SJCRH30 (cell line): ENCODE measurements at places on chromosomes 3 and 15. TPM values are rescaled to one million over a fixed set of nuclear protein-coding genes. Genes with fewer than 3 reads are reported as not detected.

DNA sequence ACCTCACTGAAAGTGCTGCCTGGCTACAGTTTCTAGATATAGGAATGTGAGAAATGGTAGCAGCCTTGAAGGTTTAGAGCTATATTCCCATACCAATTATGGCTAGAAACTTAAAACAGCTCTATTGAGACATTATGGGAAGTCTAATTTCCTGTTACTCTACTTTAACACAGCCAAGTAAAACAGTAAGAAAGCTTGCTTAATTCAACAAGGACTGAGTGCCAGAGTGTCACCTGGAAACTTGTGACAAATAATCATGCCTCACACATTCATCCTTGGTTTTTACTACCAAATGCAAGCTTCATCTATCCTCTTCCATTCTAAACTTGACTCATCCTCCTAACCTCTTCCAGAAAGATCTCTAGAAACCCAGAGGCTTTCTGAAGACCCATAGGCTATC, 41.7 kb downstream of the UBE3A start:
- H3K27ac ChIP-seq: no peak overlapping the region
- peaks cover 60% of the 10 kb centered on the region for H3K36me3 ChIP-seq
- DNase-seq: no peak
- no peak overlapping the region for H3K4me3 ChIP-seq
- H3K27me3 ChIP-seq: no peaks in the 10 kb centered on the region
- no peaks in the 10 kb centered on the region for H3K4me1 ChIP-seq

GRCh38 chr3:88807491-88808105, 299.8 kb upstream of the EPHA3 start:
- no peak overlapping the region for H3K4me3 ChIP-seq
- H3K36me3 ChIP-seq: no peaks in the 10 kb centered on the region
- DNase-seq: no peak
- no peak overlapping the region for H3K27ac ChIP-seq

DNA sequence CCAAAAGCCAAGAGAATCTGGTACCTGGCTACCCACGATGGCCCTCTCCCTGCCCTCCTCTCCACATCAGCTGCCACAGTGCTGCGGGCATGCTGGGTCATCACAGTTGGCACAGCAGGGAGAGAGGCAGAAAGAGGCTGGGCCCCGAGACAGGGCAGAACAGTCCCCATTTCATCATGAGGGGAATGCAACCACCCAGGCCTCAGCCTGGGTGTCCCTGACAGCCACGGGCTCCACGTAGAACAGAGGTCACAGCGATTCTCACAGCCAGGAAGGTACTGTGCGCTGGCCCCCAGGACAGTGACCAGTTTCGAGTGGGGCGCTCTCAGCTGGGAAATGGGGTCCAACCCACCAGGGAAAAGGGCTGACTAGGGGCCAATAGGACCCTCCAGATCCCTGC, 6.3 kb downstream of the LIPC start:
- peaks cover 31% of the 10 kb centered on the region for H3K4me1 ChIP-seq
- H3K36me3 ChIP-seq: no peaks in the 10 kb centered on the region

- H3K36me3 ChIP-seq: no peaks in the 10 kb centered on the region
- H3K4me1 ChIP-seq: no peaks in the 10 kb centered on the region
- no peak overlapping the region for H3K27ac ChIP-seq
- no peak overlapping the region for H3K4me3 ChIP-seq
- peaks cover 11% of the 10 kb centered on the region for H3K27me3 ChIP-seq
These were observed 8.6 kb downstream of the SLC6A1 start for GRCh38 chr3:11001020-11001657.

DNA sequence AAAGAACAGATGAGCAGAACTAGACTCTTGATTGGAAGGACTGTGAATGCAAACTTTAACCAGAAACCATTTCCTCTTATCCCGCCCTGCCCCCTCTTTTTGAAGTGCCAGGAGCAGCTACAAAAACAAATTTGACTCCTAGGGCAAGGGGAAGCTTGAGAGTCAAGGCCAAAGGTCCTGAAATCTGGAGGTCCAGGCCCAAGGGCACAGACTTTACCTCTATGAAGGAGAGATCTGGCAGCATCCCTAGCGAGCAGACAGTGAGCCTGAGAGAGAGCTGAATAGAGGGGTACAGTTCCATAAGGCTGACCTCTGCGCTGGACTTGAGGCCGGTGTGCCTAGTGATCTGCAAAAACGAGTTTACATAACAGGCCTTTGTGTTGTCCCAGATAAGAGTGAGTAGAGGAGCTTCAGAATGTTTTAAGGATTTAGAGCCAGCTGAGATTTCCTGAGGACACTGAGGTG, 5.1 kb downstream of the RAB43 start:
- no peak overlapping the region for H3K4me3 ChIP-seq
- peak; percentile 32 for DNase-seq
- no peaks in the 10 kb centered on the region for H3K27me3 ChIP-seq
- H3K36me3 ChIP-seq: no peaks in the 10 kb centered on the region

GRCh38 chr3:167716920-167717319, 17.8 kb downstream of the PDCD10 start:
- no peak overlapping the region for H3K27ac ChIP-seq
- H3K27me3 ChIP-seq: no peaks in the 10 kb centered on the region
- no peak for DNase-seq
- peaks cover 24% of the 10 kb centered on the region for H3K36me3 ChIP-seq
- no peaks in the 10 kb centered on the region for H3K4me1 ChIP-seq

- H3K36me3 ChIP-seq: no peaks in the 10 kb centered on the region
- H3K4me3 ChIP-seq: peak overlapping the region; percentile 78
- H3K27ac ChIP-seq: no peak overlapping the region
- no peaks in the 10 kb centered on the region for H3K27me3 ChIP-seq
These were observed 51.2 kb upstream of the ULK4 start for GRCh38 chr3:42012935-42013690.

GRCh38 chr3:126447456-126448106, 28.1 kb downstream of the ZXDC start:
- no peak overlapping the region for H3K4me3 ChIP-seq
- DNase-seq: no peak
- H3K36me3 ChIP-seq: peaks cover 3% of the 10 kb centered on the region; the same call in 1 of the 2 replicates
- no peaks in the 10 kb centered on the region for H3K4me1 ChIP-seq

GRCh38 chr3:52339612-52340011, 23.5 kb downstream of the DNAH1 start:
- H3K4me3 ChIP-seq: no peak overlapping the region
- no peak overlapping the region for H3K27ac ChIP-seq
- H3K4me1 ChIP-seq: no peaks in the 10 kb centered on the region
- H3K36me3 ChIP-seq: no peaks in the 10 kb centered on the region
- peaks cover 5% of the 10 kb centered on the region; the same call in 1 of the 2 replicates for H3K27me3 ChIP-seq

DNA sequence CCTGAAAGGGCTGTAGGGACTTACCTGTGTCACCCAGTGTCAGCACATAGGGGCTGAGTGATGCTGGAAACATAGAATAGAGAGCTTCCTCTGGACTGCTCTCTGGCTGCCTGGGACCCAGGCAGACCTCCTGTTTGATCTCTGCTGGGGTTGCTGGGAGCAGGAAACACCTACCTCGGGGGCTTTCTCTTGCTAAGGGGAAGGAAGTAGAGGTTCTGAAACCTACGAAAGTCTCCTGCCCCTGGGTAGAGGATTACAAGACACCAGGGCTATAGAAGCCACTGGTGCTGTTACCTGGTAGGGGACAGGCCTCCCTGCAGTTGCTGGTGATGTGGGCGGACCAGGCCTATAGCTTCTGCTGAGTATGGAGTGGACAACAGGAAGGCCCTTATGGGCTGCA, 81.7 kb downstream of the DHX30 start:
- no peak overlapping the region for H3K4me3 ChIP-seq
- H3K36me3 ChIP-seq: peaks cover 18% of the 10 kb centered on the region
- no peak overlapping the region for H3K27ac ChIP-seq
- no peaks in the 10 kb centered on the region for H3K27me3 ChIP-seq
- no peaks in the 10 kb centered on the region for H3K4me1 ChIP-seq

GRCh38 chr3:170128977-170129431, 52.5 kb downstream of the PHC3 start:
- H3K27me3 ChIP-seq: no peaks in the 10 kb centered on the region
- peaks cover 43% of the 10 kb centered on the region for H3K36me3 ChIP-seq
- no peak overlapping the region for H3K4me3 ChIP-seq
- H3K27ac ChIP-seq: peak overlapping the region; percentile 36

DNA sequence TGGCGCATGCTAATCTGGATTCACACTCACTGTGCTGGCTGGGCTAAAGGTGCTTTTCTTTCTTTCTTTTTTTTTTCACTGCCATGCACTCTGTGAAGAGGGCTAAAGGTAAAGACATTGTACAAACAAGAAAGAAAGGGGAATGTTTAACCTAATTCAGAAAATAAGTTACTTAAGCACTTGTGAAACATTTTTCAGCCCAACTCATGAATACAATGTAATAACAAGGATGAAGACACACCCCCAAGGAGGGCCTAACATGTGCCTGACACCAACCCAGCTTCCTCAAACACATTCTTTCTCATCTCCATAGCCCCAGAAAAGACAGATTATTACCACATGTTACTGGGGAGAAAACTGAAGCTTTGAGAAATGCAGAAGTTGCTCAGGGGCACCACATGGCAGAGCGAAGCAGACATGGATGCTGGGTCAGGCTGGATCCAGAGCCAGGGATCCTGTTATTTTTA, 5.7 kb downstream of the STIMATE start:
- H3K4me1 ChIP-seq: no peaks in the 10 kb centered on the region
- H3K36me3 ChIP-seq: no peaks in the 10 kb centered on the region
- H3K27me3 ChIP-seq: no peaks in the 10 kb centered on the region

GRCh38 chr15:44661576-44661975, 1.9 kb downstream of the SPG11 start:
- no peak overlapping the region for H3K27ac ChIP-seq
- peaks cover 3% of the 10 kb centered on the region for H3K4me1 ChIP-seq
- peaks cover 16% of the 10 kb centered on the region; the same call in 1 of the 2 replicates for H3K36me3 ChIP-seq
- H3K27me3 ChIP-seq: no peaks in the 10 kb centered on the region
- H3K4me3 ChIP-seq: no peak overlapping the region

DNA sequence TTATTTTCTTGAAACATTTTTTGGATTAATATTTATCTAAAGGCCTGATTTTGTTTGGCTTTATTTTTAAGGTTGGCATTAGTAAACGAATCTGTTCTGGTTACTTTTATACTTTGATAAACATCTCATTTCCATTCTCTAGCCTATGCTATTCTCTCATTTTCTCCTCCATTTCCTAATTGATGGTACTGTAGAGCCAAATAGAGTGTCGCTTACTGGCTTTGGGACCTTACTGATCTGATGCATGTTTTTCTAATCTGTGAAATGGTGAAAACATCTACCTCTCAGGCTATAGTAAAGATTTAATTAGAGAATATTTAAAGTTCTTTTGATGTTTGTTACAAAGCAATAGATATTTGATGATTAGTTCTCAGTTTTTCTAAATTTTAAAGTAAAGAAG, 1.6 kb downstream of the LNP1 start:
- no peaks in the 10 kb centered on the region for H3K4me1 ChIP-seq
- H3K4me3 ChIP-seq: peak overlapping the region; percentile 78
- H3K36me3 ChIP-seq: peaks cover 8% of the 10 kb centered on the region; the same call in 1 of the 2 replicates
- peak overlapping the region; percentile 93; the same call in 1 of the 2 replicates for H3K27ac ChIP-seq
- no peaks in the 10 kb centered on the region for H3K27me3 ChIP-seq

DNA sequence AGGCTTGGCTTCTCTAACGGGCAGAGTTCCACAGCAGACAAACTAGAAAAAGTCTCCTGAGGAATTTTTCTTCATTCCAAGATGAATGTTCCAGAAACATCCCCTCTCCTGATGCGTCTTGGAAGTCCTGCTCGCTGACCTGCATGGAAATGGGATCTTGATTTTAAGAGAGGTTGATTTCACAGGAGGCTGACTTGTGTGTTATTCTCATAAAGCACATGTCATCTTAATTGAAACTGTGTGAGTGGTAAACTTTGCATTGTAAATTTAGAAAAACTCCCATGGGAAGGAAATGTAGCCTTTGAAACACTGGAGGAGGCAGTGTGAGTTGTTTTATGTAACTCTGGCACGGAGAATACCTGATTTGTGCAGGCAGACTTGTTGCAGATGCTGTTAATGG, 337.8 kb upstream of the NR2E3 start:
- H3K4me1 ChIP-seq: no peaks in the 10 kb centered on the region
- H3K27me3 ChIP-seq: no peaks in the 10 kb centered on the region
- no peak overlapping the region for H3K27ac ChIP-seq
- no peak for DNase-seq

- no peaks in the 10 kb centered on the region for H3K36me3 ChIP-seq
- no peaks in the 10 kb centered on the region for H3K27me3 ChIP-seq
- no peak overlapping the region for H3K4me3 ChIP-seq
- no peak for DNase-seq
- H3K4me1 ChIP-seq: no peaks in the 10 kb centered on the region
- no peak overlapping the region for H3K27ac ChIP-seq
These were observed 52.4 kb downstream of the DRD3 start for GRCh38 chr3:114126461-114126860.

GRCh38 chr3:171204942-171205341, 178.4 kb upstream of the SLC2A2 start:
- H3K27me3 ChIP-seq: no peaks in the 10 kb centered on the region
- H3K4me1 ChIP-seq: no peaks in the 10 kb centered on the region
- no peaks in the 10 kb centered on the region for H3K36me3 ChIP-seq
- H3K27ac ChIP-seq: no peak overlapping the region
- no peak overlapping the region for H3K4me3 ChIP-seq

DNA sequence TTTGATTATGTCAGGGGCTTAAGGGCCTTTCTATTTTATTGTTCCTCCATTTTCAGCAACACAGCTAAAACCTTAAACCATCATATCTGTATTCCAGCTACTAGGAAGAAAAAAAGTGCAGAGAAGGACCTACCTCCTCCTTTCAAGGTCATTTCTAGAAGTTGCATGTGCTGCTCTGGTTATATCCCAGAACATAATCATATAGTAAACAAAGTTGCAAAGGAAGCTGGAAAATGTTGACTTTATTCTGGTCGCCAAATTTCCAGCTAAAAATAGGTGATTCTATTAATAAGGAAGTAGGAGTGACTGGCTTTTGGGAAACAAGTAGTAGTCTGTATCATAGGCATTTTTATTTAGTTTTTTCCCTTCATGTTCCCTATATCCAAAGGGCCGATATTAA, 21.3 kb upstream of the B3GALNT1 start:
- H3K27me3 ChIP-seq: no peaks in the 10 kb centered on the region
- no peaks in the 10 kb centered on the region for H3K36me3 ChIP-seq
- DNase-seq: no peak
- no peak overlapping the region for H3K27ac ChIP-seq
- no peak overlapping the region for H3K4me3 ChIP-seq
- no peaks in the 10 kb centered on the region for H3K4me1 ChIP-seq

DNA sequence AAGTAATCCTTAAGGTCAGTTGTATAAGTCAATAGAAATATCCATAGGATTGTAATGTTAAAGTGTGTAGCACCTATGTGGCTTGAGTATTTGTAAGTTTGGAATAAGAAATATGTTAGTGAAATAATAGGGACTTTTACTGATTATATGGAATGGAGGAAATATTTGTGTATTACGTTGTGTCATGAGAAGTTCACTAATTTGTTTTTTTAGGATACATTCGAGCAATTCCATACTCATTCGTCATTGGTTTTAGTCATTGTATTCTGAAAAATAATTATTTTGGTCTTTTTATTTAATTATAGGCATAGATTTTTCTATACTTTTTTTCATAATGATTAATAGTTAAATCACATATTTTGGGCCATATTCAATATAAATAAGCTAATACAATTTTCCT, 21.0 kb downstream of the MBNL1 start:
- H3K27me3 ChIP-seq: no peaks in the 10 kb centered on the region
- DNase-seq: no peak
- no peaks in the 10 kb centered on the region for H3K4me1 ChIP-seq
- H3K4me3 ChIP-seq: no peak overlapping the region

GRCh38 chr3:19432669-19433068, 284.4 kb downstream of the KCNH8 start:
- no peaks in the 10 kb centered on the region for H3K36me3 ChIP-seq
- H3K27ac ChIP-seq: no peak overlapping the region
- no peak for DNase-seq

GOLGA6L10 gene
- 0.10 TPM in 1 of 2 replicates, not detected in the other for total RNA-seq

CMC1 gene
- 22.6 and 26.6 TPM in 2 replicates for total RNA-seq

ENTPD3 gene
- not detected in 2 replicates for total RNA-seq

ILDR1 gene
- total RNA-seq: not detected in 2 replicates

LMOD3 gene
- 0.66 and 1.0 TPM in 2 replicates for total RNA-seq

THAP10 gene
- total RNA-seq: 5.5 and 6.8 TPM in 2 replicates

CLCN2 gene
- total RNA-seq: 4.1 and 5.5 TPM in 2 replicates

TMC3 gene
- 0.06 TPM in 1 of 2 replicates, not detected in the other for total RNA-seq

AADACL2 gene
- total RNA-seq: not detected in 2 replicates

CEP63 gene
- 22.8 and 36.1 TPM in 2 replicates for total RNA-seq

PLSCR5 gene
- total RNA-seq: not detected in 2 replicates
